GM13977 (cell line): ENCODE measurements at places on chromosomes 5 and 9.

- no peak for DNase-seq
Measured at GRCh38 chr5:121853850-121854249, 2.2 kb downstream of the FTMT start.

DNA sequence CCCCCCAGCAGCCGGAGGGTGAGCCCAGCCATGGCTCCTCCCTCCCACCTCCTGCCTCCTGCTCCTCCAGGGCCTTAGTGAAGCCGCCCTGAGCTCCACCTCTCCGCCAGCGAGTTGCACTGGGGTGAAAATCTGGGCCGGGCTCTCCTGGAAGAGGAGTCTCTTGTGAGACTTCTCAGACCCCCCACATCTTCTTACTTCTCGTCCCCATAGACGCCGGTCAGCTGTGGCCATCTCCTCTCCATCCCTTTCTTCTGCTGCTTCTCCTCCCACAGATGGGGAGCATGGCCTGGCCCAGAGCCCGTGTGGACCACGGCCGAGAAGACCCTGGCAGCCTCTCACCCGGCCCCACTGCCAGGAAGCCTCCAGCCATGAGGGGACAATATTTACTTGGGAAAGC is 17.3 kb downstream of the OLFM1 start:
- DNase-seq: no peak

DNA sequence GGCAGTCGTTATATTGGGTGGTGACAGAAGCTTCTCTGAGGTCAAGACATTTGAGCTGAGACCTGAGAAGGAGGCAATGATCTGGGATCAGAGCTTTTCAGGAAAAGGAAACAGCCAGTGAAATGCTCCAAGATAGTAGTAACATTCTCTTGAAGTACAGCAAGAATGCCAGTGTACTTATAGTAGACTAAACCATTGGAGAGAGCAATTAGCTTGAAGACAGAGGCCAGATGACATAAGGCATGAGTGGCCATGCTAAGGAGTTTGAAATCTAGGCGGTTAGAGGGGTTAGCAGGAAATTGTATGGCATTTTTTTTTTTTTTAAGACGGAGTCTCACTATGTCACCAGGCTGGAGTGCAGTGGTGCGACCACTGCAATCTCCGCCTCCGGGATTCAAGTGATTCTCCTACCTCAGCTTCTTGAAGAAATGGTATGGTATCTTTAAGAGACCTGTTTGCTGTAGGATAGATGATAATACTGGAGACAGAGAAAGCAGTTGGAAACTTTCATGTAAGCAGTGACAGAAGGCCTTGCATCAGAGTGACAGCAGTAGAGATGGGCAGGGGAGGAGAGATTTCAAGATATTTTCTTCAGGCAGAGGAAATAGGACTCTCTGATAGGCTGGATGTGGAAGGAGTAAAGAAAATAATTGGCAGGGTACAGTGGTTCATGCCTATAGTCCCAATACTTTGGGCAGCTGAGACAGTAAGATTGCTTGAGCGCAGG is 482.2 kb upstream of the PAPPA start:
- DNase-seq: no peak

DNA sequence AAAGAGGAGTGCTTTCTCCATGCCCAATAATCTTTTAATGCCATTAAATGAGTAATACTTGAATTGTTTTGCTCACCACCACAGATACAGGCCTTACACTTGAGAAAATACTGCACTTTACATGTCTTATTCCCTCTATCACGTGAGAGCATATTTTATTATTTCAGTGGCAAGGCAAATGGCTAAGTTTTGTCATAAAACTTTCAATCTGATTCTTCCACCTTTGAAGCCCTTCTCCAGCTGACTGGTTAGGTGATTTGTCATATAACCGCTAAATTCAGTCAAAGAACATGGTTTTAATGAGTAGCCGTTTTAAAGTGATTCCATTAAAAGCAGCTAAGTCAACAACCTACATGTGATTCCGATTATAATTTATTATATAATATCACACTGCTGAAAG is 43.8 kb downstream of the FAT2 start:
- DNase-seq: no peak
